CD4-positive, alpha-beta T cell treated with Interleukin-17A for 4 hours (primary cell): ENCODE measurements at places on chromosomes 7 and 10.

DNA sequence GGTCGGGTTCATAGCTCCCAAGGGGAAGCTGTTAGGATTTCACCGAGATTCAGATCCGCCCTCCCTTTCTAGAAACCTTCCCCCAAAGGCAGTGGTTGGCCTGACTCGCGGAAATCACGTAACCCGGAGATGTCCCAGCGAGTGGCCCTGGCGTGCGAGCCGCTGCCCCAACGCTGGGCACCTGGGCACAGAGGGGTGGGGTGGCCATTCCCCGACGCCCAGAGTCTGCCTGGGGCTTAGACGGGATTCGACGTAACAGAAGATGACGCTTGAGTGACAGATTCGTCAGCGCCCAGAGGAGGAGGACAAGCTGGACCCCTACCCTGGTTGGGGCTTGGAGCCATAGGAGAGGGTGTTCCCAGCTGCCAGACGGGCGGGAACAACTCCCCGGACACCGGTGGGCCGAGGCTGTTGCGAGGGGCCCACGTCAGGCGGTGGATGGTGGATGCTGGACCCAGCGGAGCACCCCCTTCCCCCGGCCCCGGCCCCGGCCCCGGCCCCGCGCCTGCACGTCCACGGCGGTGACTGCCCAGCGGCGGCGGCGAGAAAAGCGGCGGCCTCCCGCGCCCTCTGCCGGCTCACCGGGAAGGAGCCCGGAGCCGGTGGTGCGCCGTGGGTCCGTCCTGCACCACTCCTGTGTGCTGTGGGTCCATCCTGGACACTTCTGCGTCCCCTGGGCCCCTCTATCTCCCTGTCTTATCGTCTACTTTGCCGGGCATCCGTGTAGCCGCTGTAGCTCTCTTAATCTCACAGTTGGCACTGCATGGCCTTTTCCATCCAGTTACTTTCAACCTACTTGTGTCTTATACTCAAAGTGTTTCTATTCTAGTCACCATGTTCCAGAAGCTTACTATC is 35.4 kb upstream of the KNDC1 start:
- no peak for DNase-seq

DNA sequence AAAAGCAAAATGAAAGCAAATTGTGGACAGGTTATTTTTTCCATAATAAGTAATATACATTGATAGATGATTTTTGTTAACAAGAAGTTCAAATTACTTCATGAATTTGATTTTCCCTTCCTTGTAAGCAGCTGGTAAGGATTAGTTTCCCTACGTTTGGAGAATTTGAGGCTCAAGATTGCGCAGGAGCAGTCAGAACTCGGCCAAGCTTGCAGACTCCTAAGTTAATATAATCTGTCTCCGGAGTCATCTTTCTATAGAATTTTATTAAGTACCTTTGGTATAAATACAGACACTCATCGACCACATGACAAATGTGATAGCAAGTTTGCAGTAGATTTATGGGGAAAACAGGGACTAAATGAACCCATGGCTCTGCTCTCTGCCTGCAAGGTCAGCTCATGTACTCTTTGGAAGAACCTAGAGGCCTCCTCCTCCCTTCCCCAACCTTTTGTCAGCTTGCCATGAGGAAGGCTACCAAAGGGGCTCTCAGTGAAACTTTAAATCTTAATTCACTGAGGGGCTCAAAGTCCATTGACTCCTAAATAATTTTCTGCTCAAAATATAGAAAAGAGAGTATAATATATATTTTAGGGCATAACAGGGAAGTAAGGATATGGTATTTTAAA is 89.2 kb upstream of the CTTNBP2 start:
- no peak for DNase-seq

GRCh38 chr7:29354340-29354739 is 159.8 kb downstream of the CHN2 start:
- DNase-seq: no peak

DNA sequence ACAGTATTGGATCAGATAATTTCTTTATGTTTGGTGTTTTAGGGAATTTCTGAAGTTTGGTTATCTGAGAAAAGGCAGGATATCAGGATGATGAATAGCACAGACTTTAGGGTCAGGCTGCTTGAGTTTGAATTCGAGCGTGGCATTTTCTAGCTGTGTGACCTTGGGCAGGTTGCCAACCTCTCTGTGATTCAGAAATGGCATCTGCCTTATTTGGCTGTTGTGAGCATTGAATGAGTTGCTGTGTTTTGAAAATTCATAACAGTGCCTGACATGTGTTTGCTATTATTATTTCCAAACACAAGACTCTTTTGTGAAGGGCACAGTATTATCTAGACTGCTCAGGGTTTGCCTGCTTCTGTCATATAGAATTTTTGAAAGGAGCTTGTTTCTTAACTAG is 66.9 kb downstream of the NXPH1 start:
- no peak for DNase-seq

DNA sequence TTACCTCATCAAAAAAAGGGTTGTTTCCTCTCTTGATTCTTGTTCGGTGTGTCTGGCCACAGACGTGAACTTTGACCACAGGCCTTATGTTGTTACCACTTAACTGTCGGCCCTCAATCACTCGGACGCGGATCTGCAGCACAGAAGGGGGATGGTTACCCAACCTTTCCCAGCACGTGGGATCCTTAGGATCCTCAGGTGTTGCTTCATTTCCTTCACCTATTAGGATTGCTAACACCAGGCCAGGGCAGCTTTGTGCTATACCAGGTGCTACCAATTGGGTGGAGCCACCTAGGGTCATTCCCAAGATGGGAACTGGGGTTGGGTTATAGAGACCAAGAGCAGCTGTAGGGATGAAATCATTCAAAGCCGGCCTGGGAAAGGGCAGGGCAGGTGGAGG is 73.4 kb downstream of the MYOF start:
- no peak for DNase-seq

DNA sequence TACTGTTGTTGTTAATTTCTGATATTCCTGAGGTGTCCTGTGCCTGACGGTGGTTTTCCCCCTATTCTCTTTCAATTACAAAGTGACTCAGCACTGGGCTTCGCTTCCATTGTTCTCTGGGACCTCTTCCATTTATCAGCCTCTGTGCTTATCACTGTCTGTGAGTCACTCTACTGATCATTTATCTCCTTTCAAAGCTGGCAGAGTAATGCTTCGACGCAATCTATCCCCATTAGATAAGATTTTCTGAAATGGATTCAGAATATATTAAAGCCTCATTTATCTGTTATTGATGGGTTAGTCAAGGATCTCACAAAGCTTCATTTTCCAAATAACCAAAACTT is 679.2 kb downstream of the SDK1 start:
- no peak for DNase-seq

DNA sequence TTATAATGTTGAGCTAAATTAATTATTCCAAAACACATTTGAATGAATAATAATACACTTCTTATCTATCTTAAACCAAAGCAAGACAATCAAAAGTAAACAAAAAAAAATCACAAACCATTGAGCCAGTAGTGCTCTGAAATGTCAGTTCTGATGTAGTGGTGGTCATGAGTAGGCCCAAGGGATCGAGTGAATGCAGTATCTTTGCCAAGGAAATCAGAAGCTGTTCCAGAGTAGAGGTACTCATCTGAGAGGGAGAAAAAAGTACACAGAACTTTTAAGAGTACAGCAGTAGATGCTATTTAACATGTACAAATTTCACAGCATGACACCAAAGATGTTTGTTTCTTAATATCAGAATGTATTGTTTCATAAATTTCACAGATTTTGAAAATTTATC is 121.5 kb downstream of the SEMA3D start:
- DNase-seq: no peak

- DNase-seq: no peak
Observed at GRCh38 chr7:132677918-132678317, 101.6 kb upstream of the PLXNA4 start.

GRCh38 chr7:87404674-87405073 is 59.2 kb downstream of the CROT start:
- DNase-seq: no peak
